Cortex of kidney (tissue), 1 donor: ENCODE measurements at places on chromosomes 16 and 17.

DNA sequence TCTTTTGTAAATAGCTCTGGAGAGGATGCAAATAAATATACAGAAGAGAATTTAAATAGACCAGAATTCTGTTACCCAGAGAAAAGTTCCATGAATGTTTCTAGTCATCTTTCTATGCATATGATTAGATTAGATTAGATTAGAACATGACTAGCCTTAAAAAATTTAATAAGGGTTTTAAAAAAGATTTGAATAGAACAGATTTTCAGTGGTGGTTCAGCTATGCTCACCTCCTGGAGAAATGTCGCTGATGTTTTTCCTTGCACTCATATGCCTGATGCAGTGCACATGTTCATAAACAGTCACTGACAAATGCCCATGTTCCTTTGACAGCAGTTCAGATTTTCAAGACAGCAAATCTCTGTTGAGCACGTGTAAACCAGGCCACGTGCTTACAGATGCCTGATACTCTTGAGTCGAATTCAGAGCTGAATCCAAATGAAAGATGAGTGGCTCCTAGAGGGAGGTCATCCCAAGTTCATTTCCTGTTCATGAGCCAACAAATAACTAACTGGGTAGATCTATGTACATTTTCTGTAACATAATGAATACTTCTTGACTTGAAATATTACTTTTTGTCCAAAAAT is 19.9 kb upstream of the RAB11FIP4 start:
- DNase-seq: no peak

DNA sequence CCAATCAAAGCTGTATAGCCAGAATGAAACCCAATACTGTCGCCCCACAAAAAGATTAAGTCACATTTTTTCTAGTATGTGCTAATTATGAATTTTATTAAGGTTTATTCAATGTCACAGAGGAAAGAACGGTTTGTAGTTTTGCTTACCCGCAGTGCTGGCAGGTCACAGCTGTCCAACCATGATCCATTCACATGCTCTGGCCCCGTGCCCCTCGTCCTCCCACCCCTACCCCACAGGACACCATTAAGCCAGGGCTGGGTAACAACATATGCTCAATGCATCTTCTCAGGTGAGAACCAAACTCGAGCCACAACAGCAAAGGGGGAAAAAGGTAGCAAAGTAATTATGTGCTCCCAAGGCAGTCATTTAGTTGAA is 589 bp upstream of the FBF1 start:
- DNase-seq: no peak

DNA sequence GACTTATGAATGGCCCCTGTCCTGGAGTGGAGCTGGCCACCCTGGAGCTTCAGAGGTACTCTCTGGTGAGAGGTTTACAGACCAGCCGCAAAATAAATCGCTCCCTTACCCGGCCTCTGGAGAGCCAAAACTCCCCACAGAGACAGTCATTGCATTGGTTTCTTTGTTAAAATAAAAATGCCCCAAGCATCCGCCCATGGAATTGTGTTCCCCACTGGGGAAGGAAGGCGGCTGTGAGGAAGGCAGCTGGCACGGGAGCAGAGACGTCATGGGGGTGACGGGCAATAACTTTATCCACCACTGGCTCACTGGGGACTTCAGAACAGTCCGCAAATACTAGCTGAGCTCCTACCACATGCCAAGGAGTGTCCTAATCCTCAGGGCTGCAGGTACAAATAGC is 266.2 kb upstream of the FOXF1 start:
- no peak for DNase-seq

DNA sequence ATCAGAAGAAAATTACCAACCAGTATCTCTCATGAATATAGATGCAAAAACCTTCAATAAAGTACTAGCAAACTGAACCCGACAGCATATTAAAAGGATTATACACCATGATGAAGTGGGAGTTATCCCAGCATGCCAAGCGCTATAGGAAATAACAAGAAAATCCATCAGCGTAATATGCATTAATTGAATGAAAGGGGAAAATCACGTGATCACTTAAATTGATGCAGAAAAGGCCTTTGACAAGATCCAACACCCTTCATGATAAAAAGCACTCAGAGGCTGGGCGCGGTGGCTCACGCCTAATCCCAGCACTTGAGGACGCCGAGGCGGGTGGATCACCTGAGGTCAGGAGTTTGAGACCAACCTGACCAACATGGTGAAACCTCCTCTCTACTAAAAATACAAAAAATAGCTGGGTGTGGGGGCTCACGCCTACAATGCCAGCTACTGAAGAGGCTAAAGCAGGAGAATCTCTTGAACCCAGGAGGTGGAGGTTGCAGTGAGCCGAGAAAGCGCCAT is 4.8 kb downstream of the CTRB2 start:
- no peak for DNase-seq

DNA sequence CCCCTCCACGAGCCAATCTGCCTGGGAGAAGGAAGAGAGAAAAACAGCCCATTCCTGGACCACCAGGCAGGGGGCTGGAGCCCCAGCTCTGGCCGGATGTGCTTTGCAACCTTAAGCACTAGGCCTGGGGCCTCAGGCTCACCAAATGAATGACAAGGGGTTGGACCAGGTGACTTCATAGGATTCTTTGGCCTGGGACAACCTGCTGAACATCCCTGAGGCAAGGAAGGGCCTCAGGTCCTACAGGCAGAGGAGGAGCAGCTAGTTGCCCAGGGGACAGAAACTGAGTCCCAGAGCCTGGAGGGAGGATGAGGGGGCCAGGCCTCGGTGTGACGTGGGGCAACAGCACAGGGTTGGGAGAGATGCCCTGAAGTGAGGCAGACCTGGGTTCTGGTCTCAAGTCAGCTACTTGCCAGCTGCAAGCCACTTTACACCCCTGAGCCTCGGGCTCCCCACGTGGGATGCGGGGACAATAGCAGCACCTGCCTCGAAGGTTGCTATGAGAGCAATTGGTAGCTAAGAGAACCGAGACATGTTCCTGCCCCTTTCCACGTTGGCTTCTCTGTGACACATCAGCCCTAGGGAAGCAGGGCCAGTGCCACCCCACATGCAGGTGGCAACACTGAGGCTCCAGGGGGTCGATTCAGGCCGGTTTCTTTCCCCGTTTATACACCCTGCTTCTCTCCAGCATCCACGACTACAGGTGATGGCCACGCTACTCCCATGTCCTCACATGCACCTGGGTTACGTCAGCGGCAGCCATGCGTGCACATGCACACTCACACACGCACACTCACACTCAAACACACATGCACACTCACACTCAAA is 42.6 kb downstream of the CFAP20 start:
- no peak for DNase-seq

- no peak for DNase-seq
Observed at GRCh38 chr16:87068762-87069150, 248.4 kb downstream of the C16orf95 start.

DNA sequence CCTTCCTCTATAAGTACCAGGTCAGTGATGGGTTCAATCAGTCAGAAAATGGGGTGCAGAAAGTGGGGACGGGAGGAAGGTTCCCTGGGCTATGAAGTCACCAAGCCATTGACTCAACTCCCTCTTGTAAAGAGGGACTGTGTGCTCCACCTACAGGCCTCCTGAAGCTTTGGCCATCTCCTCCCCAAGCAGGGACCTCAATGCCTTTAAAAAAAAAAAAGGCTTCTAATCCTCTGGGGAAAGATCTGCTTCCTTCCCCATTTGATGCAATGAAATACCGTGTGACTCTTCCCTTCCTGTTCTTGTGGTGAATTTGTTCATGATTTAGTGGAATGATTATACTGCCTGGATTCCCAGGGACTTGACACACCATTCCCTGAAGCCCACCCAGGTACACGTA is 30.8 kb downstream of the VWA3A start:
- DNase-seq: no peak

GRCh38 chr17:10349403-10349802 is 23.4 kb downstream of the MYH13 start:
- no peak for DNase-seq

DNA sequence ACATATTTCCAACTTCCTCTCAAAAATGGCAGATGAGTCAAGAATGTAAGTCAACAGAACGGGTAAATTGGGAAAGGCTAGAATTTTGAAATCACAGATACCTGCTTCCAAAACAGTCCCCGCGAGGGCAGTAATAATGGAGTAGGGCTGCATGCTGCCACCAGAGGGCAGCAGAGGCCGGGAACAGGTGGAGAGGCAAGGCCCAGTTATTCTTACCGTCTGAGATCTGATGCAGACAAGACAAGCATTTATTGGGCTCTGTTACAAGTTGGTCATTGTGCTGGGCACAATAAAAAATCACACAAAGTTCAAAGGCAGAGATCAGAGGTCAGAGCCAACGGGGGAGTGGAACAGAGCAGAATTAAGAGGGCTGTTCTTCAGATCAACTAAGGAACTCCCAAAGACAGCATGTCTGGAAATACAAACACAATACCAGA is 8.8 kb upstream of the MLKL start:
- DNase-seq: no peak

GRCh38 chr17:39683295-39683939 is 4.4 kb downstream of the PGAP3 start:
- DNase-seq: no peak

DNA sequence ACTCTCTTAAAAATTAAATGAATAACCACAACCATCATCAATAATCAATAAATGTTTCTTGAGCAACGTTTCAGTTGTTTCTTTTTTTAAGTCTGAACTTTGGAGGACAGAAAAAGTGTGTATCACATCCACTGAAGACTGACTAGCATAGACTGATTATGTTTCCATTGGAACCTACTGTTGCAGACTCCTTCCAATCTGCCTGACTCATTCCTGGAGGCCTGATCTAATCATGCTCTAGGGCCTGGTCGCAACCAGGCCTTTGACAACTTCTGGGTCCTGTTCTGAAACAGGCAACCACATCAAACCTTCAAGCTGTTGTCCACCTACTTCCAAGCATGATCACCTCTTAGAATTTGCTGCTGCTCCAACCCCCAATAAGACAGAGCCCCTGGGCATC is 109.2 kb upstream of the NUDT7 start:
- DNase-seq: no peak

GRCh38 chr17:81960130-81960958 is 643 bp downstream of the NOTUM start:
- no peak for DNase-seq

DNA sequence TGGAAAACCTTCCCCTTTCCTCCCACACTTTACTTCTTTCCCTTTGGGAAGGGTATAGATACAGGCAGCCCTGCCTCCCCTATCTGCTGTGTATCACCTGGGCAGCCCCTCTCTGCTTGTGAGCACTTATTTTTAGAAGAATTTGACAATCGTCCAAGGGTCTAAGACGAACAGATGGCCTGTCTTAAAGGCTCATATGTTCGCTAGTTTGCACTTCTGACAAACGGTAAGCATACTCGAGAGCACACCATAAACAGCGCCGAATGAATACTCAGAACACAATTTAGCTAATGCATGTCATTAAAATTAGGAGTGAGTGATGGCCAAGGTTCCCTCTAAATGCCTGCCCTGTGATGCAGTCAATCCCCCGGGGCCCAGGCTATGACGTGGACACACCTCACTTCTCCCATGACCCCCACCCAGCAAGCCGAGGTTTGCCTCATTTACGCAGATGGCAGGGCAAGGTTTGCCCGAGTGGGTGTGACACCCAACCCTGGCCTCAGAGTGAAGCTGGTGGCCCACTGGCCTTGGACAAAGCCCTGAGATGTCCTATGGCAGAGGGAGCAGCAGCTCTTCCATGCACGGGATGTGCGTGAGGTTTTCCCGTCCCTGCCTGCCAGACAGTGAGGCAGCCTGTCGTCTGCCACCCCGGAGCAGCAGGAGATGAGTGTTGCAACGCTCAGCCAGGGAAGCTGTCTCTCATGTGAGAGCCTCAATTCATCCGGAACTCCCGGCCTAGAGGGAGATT is 125.2 kb downstream of the C16orf78 start:
- no peak for DNase-seq

DNA sequence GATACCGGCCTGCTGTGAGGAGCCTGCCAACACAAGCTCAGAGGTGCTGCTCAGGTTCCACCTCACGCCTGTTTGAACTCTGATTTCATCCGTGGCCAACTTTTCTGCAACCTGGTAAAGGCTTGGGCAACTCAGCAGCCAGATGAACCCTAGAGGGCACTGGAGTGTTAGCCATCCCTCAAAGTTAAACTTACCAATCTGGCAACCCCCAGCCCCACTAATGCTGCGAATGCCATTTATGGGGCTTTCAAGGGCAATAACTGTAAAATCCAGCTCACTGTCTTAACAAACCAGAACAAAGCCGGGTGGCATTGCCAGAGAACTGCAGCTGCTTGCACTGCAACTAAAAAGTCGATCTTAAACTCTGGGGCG is 105.5 kb downstream of the AXIN2 start:
- no peak for DNase-seq

DNA sequence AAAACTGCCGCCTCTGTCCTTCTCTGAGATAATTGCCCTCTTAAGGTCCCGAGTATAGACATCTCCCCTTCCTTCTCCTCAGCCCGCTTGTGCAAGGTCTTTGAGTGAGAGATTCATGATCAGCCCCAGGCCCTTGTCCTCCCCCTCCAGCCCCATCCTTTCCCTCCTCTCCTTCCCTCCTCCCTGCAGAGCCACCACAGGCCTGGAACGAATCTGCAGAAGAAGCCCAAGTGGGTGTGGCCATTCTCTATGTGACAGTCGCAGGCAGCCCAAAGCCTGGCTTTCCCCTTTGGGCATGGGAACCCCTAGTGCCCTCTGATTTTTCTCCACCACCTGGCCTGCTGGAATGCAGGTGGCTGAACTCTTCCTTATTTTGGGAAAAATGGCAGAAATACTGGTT is 7.2 kb upstream of the NDRG4 start:
- no peak for DNase-seq

DNA sequence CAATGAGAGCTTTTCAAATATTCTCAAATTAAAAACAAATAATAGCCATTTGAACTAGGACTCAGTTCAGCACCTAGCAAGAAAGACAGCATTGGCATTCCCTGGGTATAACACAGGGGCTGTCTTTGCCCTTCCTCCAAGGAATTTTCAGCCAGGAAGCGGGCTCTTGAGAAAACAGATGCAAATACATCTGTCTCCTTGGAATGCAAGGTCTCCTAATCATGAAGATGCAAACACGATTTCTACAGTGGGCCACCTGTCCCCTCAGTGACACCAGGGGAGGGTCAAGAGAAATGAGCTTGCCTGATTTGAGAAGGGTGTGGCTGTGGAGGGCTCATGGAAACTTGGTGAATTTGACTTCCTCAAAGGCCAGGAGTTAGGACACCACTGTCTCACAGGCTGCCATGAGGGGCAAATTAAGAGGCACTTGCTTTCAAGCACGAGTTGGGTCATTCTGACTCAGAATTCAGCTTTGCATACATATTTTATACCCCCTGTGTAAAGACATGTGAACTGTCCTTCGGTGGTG is 24.5 kb upstream of the SUPT4H1 start:
- DNase-seq: no peak

- no peak for DNase-seq
Observed at GRCh38 chr16:66471264-66471663, 44.2 kb downstream of the BEAN1 start.

DNA sequence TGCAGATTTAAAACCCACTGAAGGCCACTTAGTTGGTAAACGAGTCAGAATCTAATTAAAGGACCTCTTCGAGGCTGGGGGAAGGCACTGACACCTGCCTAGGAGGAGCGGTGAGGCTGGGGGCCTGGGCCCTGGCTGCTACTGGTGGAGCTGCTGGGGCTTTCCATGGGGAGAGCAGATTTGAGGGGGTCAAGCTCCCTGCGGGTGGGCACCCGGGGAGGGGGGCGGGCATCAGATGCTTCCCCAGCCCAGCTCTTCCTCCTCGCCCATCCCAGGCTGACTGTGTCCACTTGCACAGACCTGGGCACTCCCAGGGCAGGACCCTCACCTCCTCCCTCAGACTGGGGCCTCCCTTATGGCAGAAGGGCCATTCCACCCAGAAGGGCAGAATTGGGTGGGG is 19.0 kb downstream of the SRCIN1 start:
- no peak for DNase-seq

- DNase-seq: no peak
Observed at GRCh38 chr16:82996814-82997213, 370.0 kb downstream of the CDH13 start.

GRCh38 chr16:54270711-54271110 is 15.9 kb downstream of the IRX3 start:
- no peak for DNase-seq
